ENCODE measurements at places on chromosomes 2 and 18. TPM values are rescaled to one million over a fixed set of nuclear protein-coding genes. Genes with fewer than 3 reads are reported as not detected.

- no peak for DNase-seq
Measured at GRCh38 chr2:170586571-170587095, 128.5 kb upstream of the SP5 start.

GRCh38 chr2:24791452-24791851, 1.7 kb downstream of the PTRHD1 start:
- no peak for DNase-seq

GRCh38 chr18:6682437-6683111, 46.9 kb upstream of the ARHGAP28 start:
- no peak for DNase-seq

DNA sequence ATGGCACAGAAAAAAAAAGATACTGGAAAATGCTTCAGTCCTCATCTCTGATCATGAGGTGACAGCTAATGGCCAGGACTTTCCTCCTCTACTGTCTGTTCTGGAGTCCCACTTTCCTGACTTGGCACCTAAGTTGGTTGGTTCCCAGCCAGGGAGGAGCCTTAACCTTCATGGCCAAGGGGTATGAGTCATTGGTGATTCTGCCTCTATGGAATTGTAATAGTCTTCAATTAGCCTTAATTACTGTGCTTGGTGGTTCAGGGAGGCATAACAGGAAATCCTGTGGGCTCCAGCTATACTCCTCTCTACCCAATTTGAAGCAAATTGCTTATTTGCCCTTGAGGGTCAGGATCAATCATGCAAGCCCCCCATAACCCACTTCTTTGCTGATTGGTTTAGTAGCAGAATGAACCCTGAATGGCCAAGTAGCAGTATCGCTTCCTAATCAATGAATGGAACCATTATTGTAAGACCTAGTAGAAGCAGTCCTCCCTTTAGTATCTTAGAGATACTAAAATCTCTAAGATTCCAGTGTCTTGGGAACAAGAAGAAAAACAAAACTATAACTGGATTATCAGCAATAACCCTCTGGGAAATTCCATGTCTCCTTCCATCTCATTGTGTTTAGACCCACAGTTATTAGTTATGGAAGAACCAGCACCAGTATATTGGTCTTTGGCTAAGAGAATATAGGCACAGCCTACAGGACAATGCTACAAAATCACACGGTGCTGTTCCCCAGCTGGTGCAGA, 109.0 kb downstream of the COL6A3 start:
- DNase-seq, result peak; percentile 87

DNA sequence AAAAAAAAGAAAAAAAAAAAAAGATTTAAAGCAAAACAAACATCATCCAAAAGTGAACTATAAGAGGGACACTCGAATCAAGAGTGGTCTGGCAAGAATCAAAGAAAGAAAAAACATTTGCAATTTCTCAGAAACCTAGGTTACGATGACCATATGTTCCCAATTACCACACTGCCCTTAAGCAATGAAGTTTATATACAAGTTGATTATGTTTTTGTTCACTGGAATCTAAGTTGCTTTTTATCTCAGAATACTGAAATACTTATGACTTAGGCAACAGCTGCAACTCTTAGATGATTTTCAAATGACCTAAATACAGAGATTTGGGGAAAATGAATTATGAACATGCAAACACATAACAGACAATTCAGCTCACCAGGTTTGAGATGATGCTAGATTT, 597.1 kb upstream of the CHAC2 start:
- peak; percentile 57 for DNase-seq

DNA sequence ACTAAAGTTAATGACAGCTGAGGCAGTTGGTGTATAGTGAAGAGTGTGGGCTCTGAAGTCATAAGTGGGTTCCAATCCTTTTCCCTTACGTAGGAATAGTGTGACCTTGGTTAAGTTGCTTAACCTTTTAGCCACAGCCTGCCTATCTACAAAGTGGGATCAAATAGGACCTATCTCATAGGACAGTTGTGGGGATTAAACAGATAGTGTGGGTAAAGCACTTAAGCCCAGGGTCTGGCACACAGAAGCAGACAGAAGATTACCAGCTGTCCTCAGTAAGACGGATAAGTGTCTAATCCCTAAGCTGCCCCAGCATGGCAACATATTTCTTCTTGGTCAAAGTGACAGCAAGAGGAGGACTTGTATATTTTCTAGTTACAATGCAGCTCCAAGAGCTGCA, 28.2 kb downstream of the UBE2F start:
- no peak for DNase-seq

GRCh38 chr2:102618452-102619413, 620 bp upstream of the SLC9A2 start:
- peak; percentile 43 for DNase-seq

- DNase-seq, result no peak
Measured at GRCh38 chr2:46506131-46506706, 26.9 kb downstream of the TMEM247 start.

- DNase-seq, result peak; percentile 59
Measured at GRCh38 chr2:189092936-189093335, 86.6 kb downstream of the COL5A2 start.

DNA sequence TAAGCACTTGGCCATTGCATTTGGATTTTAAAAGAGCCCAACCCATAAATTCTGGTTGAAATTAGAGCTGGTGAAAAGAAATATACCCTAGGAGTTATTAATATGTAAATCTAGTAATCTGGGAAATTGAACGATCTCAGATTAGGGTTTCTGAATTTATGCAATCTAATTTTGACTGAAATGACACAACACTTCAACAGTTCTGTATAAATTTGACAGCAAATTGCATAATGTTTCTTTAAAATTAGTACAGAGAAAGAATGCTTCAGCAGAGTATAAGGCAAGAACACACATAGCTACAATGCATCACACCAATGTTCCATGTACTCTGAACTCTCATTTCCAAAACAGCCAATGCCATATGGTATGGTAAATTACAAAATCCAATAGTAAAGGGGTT, 201.5 kb upstream of the ITGA4 start:
- DNase-seq, result no peak

- DNase-seq, result no peak
Measured at GRCh38 chr2:38065502-38066135, 10.3 kb downstream of the CYP1B1 start.

GRCh38 chr2:226909836-226910235, 74.0 kb downstream of the RHBDD1 start:
- no peak for DNase-seq

DNA sequence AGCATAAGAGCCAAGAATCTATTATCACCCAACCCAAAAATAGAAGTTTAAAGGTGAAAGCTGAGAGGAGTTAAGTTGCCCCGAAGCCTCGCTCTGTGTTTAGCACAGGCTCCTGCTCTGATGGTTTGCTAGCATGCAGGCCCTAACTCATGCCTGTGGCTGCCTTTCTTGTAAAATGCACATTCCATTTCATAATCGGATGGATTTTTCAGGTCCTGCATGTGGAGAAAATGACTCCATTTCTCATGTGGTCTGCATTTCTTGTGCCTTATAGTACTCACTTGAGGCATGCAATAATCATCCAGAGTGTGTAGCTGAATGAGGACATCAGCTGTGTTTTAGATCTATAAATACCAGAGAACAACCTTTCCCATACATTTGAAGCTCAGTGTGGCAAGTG, 381.8 kb downstream of the CPS1 start:
- peak; percentile 33 for DNase-seq

GRCh38 chr2:94999431-94999883, 26.1 kb upstream of the MAL start:
- no peak for DNase-seq

DNA sequence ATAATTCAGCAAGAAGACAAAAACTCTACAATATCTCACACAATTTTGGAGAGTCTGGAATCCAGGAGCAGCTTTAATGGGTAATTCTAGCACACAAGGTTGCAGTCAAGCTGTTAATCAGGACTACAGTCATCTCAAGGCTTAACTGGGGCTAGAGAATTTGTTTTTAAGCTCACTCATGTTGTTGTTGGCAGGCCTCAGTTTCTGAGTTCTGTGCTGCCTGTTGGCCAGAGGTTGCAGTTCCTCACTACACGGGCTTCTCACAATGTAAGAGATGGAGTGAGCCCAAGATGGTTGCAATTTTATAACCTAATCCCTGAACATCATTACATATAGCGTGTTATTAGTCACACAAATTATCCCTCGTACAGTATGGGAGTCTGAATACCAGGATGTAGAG, 50.6 kb upstream of the TMEFF2 start:
- no peak for DNase-seq

GRCh38 chr2:11919953-11920352, 173.5 kb downstream of the LPIN1 start:
- DNase-seq, result no peak

The AMER3 gene
- not detected for polyA plus RNA-seq

The KANSL1L gene
- polyA plus RNA-seq, result 16.6 TPM

The SEPTIN2 gene
- 384 TPM for polyA plus RNA-seq

The MC4R gene
- polyA plus RNA-seq, result 0.24 TPM

The RUFY4 gene
- not detected for polyA plus RNA-seq

The RAMP1 gene
- polyA plus RNA-seq, result 35.8 TPM

The PAIP2B gene
- 7.5 TPM for polyA plus RNA-seq

The CIDEA gene
- polyA plus RNA-seq, result not detected

All from muscle of back (tissue), 13 donors.